ENCODE measurements at places on chromosomes 11 and 22.
A peak's percentile ranks its signal among the peaks of the same experiment; 100 is the strongest.

GRCh38 chr11:32184723-32185376 lies 94.0 kb downstream of the RCN1 start:
- DNase-seq, result no peak

- no peak for DNase-seq
Observed at GRCh38 chr11:34824425-34824824, 91.8 kb downstream of the APIP start.

- no peak for DNase-seq
Observed at GRCh38 chr11:16912692-16913111, 101.5 kb downstream of the PLEKHA7 start.

DNA sequence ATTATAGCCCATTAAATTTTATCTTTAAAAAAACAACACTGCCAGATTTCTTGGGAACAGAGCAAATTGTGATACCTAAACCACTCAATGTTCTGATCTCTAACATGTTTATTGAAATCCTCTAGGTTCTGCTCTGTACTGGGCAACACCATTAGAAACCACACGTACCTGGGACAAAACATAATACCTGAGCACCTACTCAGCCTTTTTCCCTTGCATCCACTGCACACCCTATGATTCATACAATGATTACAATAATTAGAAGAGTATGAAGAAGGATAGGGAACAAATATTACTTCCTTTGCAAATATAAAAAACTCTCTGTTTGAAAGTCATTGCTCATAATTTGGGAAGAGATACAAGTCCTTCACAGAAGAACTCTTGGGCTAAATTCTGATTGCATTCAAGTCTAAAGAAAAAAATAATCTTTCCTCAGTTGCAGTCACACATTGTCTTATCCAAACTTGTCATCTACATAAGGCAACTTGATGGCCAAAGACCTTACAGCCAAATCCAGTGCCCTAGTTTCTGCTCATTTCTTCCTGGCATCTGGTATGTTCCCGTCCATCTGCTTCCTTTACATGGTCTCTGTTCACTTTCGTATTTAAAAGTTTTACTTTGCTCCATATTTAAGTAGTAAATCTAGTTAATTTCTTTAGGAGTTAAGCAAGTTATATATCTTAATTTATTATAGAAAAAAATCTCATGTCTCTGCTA lies 407.4 kb downstream of the LRRC4C start:
- no peak for DNase-seq

DNA sequence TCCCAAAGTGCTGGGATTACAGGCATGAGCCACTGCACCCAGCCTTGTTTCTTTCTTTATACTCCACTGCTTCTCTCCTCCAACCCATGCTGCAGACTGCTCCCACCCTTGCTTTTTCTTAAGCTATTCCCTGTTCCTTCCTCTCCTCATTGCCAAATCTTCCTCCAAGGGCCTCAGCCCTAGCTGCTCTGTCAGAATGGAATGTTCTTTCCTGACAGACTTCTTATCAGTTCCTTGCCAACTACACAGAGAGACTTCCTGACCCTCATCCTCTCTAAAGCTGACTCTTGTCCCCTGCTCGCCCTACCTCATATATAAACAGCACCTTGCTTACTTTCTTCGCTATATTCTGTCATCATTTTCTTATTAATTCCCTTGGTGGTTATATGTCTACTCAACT lies 16.9 kb upstream of the PIK3C2A start:
- DNase-seq, result no peak

DNA sequence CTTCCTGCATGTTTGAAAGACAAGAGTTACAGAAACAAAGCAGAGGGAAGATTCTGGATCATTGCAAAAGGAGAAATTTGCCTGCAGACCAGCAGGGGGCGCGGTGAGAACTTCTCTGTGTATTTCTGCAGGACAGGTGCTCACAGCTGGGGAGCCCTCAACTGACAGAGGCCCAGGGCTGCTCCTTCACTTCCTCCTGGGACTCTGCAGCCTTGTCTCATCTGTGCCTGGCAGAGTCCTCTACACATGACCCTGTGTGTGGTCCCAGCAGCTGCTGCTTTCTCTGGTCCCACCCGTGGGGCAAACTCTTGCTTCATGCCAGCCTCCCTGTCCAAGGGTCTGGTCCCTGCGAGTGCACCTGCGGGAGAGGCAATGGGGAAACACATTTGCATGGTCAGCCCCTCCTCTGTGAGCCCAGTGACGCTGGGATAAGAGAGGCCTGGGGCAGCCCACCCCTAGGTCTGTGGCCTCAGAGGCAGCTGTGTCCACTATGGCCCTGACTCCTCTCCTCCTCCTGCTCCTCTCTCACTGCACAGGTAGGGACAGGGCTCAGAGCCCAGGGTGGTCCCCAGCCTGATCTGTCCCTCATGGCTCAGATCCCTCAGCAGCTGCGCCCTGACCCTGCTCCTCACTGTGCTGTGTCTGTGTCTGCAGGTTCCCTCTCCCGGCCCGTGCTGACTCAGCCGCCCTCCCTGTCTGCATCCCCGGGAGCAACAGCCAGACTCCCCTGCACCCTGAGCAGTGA lies 43.2 kb upstream of the VPREB1 start:
- DNase-seq, result peak; percentile 61

- no peak for DNase-seq
Observed at GRCh38 chr11:8223513-8223900, 40.2 kb downstream of the LMO1 start.

- DNase-seq, result no peak
Observed at GRCh38 chr11:93905384-93905783, 55.0 kb upstream of the VSTM5 start.

DNA sequence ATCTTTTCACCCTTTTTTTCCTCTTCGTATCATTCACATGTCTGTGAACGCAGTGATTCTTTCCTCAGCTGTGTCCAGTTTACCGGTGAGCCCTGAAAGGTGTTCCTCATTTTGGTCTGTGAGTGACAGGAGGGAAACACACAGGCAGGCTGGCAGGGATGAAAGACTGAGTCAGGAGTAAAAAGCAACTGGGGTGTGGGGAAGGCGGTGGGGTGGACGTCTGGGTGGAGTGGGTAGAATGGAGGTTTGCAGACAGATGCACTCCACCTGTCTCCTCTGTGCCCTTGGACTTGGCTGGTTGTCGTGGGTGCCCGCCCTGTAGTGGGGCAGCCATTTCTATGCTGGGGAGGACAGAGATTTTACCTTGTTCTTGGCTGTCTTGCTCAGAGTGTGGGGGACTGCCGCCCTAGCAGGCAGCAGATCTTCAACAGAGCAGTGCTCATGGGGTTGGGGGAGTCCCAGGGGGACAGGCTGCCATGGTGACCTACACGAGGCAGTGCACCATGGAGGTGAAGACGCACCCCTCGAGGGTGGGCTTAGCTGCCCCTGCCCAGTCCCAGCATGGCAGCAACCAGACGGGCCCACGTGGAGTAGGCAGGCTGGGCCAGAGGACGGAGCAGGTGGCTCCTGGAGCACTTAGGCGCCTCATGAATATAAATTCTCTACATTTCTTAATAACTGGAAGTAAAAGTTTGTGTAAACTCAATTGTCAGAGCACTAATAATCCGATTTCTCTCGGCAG lies 603.7 kb downstream of the TBC1D22A start:
- no peak for DNase-seq

GRCh38 chr11:36311926-36312595 lies 16.0 kb downstream of the PRR5L start:
- DNase-seq, result no peak

DNA sequence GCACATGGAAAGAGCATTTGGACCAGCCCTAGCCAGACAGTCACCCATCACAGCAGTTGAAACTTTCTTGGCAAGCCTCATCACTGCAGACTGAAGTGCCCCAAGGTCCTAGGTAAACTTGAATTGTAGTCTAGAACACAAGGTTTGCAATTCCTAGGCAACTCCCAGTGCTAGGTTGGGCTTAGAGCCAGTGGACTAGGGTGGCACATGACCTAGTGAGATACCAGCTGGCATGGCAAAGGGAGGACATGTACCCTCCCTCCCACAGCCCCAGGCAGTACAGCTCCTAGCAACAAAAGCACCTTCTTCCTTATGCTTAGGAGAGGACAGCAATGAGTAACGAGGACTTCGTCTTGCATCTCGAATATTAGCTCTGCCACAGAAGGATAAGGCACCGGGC lies 889.5 kb downstream of the JRKL start:
- DNase-seq, result no peak

All from activated CD4-positive, alpha-beta T cell treated with anti-CD3 and anti-CD28 coated beads, Interleukin-2, amount 50 U/mL, for 4 hours (primary cell).